ENCODE measurements at places on chromosomes 11 and 22.

GRCh38 chr11:41872870-41873269, 413.4 kb upstream of the LRRC4C start:
- no peak for DNase-seq

- no peak for DNase-seq
Measured at GRCh38 chr11:104161751-104162450, 2.0 kb downstream of the PDGFD start.

GRCh38 chr11:110862407-110862806, 150.2 kb upstream of the ARHGAP20 start:
- DNase-seq: no peak

- DNase-seq: no peak
Measured at GRCh38 chr11:111966678-111967077, 29.5 kb downstream of the DIXDC1 start.

- no peak for DNase-seq
Measured at GRCh38 chr11:103872748-103873147, 163.7 kb upstream of the DDI1 start.

DNA sequence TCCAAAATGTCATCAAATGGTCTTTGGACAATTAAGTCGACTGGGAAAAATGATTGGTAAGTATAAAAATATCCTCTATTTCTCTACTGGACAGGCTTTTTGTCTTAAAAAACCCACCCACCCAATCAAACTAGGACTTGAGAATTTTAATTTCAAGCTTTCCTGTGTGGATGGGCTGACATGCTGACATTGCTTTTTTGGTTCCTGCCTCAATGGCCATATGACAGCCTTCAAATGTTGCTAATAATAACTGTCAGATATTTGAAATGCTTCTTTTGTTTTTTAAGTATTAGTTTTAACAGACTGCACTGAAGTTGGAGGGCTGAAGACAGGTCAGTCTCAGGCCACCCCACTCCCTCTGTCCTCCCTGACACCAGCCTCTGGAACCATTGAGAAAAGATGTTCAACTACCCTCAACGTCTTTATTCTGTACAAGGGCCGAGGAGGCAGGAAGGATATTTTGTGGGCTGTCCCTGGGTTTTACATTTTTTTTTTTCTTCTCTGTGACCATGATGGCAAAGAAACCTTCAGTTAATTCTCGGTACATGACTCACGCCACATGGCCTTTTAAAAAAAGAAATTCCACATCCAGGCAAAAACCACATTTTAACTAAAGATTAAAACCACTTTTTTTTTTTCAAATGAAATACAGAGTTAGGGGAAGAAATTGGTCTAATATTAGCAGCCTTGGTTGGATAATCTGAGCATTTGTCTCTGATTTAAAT, 130.4 kb downstream of the SLC1A2 start:
- no peak for DNase-seq

DNA sequence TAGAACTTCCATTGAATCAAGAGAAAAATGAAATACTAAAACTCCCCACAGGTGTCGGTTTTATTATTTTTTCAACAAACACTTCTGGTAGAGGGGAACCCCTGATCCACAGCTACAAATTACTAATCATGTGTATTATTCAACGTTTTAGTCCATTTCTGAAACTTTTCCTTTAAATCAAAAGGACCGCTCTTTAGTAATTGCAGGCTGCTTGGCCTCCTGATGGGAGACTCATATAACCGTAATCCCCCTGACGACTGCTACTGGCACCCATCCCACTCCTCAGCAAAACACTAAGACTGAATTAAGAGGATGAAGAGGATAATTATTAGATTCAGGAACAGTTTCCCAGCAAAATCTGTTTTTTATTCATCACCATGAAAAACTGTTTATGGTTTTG, 46.4 kb downstream of the PAX6 start:
- DNase-seq: no peak
